ENCODE measurements at places on chromosomes 3 and 15.

DNA sequence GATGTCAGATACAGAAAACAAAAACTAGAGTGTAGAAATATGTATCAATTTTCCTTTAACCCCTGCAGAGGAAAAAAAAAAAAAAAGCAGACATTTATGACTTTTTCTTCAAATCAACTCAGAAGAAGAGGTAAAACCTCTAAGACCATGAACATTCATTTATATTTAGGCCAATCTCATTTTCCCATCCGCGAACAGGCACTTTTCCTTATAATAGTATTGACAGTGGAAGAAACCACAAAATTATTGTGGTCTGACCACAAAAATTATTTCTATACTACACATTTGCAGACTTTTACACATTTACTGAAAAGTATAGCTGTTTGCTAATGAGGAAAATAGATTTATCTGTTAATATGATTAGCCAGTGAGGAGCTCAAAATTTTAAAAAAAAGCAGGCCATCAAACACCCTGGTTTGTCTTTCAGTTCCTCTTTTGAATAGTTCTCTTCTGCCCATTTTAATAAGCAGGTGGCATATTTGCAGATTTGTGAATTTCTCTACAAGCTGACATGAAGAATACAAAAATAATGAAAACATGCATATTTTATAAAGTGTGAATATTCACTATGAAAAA lies 5.7 kb downstream of the OSBPL11 start:
- H3K4me3 ChIP-seq = no peak overlapping the region
- no peak for DNase-seq
- H3K27me3 ChIP-seq = no peaks in the 10 kb centered on the region
- H3K36me3 ChIP-seq = no peaks in the 10 kb centered on the region
- H3K27ac ChIP-seq = no peak overlapping the region
- peaks cover 29% of the 10 kb centered on the region for H3K4me1 ChIP-seq

DNA sequence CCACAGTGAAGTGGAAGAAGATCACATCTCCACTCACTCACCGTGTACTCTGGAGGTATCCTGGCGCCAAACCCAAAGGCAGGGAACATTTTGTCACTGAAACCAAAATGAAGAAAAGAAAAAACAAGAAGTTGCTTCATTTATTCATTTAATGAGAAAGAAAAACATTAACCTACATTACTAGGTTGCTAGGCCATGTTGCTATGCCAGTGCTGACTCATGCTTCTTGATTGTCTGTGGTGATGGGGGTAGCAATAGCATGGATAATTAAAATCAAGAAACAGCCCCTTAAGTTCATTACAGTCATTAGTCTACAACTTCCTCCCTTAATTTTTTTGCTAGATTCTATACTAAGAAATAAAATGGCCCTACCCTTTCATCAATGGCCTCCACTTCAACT lies 52.7 kb upstream of the MRPL3 start:
- no peak overlapping the region for H3K4me3 ChIP-seq
- no peaks in the 10 kb centered on the region for H3K4me1 ChIP-seq
- H3K27ac ChIP-seq = no peak overlapping the region
- no peaks in the 10 kb centered on the region for H3K36me3 ChIP-seq

DNA sequence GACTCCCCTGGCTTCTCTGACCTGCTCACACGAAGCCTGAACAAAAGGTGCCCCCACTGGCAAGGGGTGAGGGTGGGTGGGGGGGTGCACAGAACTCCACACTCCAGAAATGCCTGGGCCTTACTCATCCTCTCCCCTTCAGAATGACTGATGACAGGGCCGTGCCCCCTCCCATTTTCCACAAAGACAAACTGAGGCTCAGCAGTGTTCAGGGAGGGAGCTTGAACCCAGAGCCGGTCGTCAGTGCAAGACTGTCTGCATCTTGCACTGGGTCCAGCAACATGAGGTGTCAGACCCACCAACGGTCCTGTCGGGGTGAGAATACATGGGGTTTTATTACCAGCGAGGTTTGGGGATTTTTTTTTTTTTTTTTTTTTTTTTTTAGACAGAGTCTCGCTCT lies 15.3 kb downstream of the IGDCC3 start:
- no peaks in the 10 kb centered on the region for H3K27me3 ChIP-seq
- H3K4me3 ChIP-seq = no peak overlapping the region
- no peak for DNase-seq
- no peak overlapping the region for H3K27ac ChIP-seq

DNA sequence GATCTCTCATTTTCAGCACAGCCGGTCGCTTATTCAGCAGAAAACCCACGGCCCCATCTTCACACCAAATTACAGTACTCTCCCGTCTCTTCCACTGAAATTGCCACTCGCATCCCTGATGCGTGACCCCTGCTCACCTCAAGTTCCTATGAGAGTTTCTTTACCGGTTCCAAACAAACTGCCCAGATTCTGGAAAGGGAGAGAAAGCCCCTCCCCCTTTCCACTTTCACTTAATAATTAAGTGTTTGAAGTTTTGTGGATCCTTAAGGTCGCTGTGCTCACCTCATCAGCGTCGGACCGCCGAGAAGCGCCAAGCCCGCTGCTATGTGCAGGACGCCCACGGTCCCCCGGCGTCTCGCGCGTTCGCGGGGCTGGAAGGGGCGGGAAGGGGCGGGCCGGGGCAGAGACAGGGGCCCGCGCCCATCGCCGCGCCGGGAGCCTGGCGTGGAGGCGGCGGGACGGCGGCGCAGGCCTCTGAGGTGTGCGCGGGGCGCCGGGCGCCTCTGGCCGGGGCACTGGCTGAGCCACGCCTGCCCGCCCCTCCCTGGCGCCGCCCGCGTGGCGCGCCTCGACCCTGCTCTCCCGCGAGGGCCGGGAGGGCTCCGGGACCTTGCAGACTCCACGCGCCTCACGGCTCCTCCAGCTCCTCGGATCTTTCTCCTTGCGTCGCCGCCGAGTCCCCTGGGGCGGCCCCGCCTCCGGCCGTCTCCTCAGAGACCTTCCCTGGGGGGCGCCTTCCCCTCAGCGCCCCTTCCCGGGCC lies at the start of gene GPR156:
GPR156 (minus strand) TSS at position 476 of the 761 bp plus-strand sequence. CDS start 41,124 bp downstream, outside the sequence.
- no peaks in the 10 kb centered on the region for H3K4me1 ChIP-seq
- H3K27ac ChIP-seq = no peak within 1 kb of the TSS
- H3K4me3 ChIP-seq = peak within 1 kb of the TSS; percentile 69
- H3K36me3 ChIP-seq = no peaks in the 10 kb centered on the region

- H3K4me3 ChIP-seq = no peak overlapping the region
- no peak overlapping the region for H3K27ac ChIP-seq
- H3K36me3 ChIP-seq = no peaks in the 10 kb centered on the region
- H3K4me1 ChIP-seq = no peaks in the 10 kb centered on the region
- H3K27me3 ChIP-seq = no peaks in the 10 kb centered on the region
Observed at GRCh38 chr15:80558631-80559319, 136.3 kb upstream of the ABHD17C start.

DNA sequence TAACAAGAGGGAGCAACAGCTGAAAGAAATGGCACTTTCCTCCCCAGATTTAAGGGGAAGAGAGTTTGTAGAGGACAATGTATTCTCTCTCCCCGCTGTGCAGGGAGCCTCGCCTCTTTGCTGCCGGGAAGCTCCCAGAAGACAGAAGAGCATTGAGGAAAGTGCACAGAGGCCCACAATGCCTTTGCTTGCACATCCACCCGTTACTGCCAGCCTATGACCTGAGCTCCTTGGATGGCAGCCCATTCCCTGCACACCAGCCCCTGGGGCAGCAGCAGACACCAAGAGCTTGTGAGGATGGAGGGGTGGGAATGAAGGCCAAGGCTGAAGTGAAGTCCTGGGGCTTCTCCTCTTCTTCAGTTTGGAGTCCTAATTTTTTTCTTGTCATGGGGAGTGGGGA lies 67.0 kb downstream of the CLDN11 start:
- no peak overlapping the region for H3K4me3 ChIP-seq
- H3K27me3 ChIP-seq = no peaks in the 10 kb centered on the region
- no peaks in the 10 kb centered on the region for H3K36me3 ChIP-seq
- DNase-seq = no peak

- no peak for DNase-seq
- no peak overlapping the region for H3K4me3 ChIP-seq
- no peaks in the 10 kb centered on the region for H3K4me1 ChIP-seq
- no peak overlapping the region for H3K27ac ChIP-seq
- H3K36me3 ChIP-seq = no peaks in the 10 kb centered on the region
Observed at GRCh38 chr15:70493376-70493775, 270.0 kb downstream of the UACA start.

- no peak overlapping the region for H3K27ac ChIP-seq
- H3K4me1 ChIP-seq = no peaks in the 10 kb centered on the region
- no peak for DNase-seq
- no peaks in the 10 kb centered on the region for H3K36me3 ChIP-seq
Observed at GRCh38 chr3:195113048-195113447, 157.9 kb downstream of the XXYLT1 start.

DNA sequence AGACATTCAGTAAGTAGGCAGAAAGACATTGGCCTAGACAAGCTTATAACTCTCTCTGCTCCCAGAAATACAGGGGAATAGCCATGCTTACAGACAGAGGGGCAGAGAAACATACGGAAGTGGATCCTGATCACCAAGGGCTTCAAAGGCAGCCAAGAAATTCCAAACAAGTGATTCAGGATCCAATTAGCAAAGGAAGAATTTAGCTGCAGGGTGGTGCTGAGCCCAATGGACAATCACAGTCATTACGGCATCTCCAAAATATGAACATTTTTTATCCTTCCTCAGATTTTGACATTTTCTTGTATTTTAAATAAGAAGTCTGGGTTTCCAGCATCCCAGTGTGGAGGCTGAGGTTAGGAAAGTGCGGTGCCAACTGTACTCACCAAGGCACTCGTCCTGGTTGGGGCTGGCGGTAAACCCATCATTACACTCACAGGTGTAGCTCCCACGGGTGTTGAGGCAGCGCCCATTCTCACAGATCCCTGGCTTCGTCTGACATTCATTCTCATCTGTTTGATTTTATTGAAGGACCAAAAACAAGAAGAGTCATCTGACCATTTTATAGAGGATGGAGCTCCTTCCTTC lies 96.8 kb downstream of the DUT start:
- H3K27me3 ChIP-seq = no peaks in the 10 kb centered on the region
- DNase-seq = no peak
- no peak overlapping the region for H3K27ac ChIP-seq
- H3K4me1 ChIP-seq = no peaks in the 10 kb centered on the region

DNA sequence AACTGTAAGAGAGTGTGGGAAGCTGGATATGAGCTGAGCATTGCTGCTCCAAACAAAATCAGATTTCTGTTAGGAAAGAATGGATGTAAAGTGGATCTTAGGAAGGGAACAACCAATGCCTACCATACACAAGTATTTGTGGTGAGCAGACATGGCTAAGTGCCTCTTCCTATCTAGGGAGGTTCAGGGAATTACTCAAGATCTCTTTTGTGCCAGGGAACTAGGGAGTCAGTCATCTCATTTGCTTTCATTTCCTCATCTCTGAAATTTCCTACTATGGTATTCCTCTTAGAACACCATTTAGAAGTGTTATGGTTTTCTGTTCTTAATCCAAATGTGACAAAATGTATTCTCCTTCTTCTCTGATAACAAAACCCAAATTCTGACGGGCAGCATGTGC lies 396.5 kb downstream of the FHIT start:
- H3K4me3 ChIP-seq = no peak overlapping the region
- no peak overlapping the region for H3K27ac ChIP-seq
- no peaks in the 10 kb centered on the region for H3K27me3 ChIP-seq
- no peaks in the 10 kb centered on the region for H3K36me3 ChIP-seq
- DNase-seq = no peak

- H3K4me1 ChIP-seq = no peaks in the 10 kb centered on the region
- no peak overlapping the region for H3K27ac ChIP-seq
- no peak for DNase-seq
- no peaks in the 10 kb centered on the region for H3K36me3 ChIP-seq
Observed at GRCh38 chr3:2206536-2206935, 107.9 kb downstream of the CNTN4 start.

DNA sequence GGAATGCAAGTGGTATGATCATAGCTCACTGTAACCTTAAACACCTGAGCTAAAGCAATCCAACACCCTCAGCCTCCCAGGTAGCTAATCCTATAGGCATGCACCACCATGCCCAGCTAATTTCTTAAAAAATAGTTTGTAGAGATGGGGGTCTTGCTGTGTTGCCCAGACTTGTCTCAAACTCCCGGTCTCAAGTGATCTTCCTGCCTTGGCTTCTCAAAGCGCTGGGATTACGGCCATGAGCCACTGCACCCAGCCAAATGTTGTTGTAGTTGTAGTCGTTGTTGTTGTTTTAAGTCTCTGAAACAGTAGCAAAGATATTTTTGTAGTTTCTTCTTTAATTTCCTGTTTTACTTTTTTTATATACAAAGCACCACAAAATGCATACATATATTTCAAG lies 616.6 kb downstream of the NAALADL2 start:
- H3K36me3 ChIP-seq = no peaks in the 10 kb centered on the region
- no peak overlapping the region for H3K27ac ChIP-seq
- H3K4me1 ChIP-seq = no peaks in the 10 kb centered on the region
- DNase-seq = no peak
- H3K4me3 ChIP-seq = no peak overlapping the region

DNA sequence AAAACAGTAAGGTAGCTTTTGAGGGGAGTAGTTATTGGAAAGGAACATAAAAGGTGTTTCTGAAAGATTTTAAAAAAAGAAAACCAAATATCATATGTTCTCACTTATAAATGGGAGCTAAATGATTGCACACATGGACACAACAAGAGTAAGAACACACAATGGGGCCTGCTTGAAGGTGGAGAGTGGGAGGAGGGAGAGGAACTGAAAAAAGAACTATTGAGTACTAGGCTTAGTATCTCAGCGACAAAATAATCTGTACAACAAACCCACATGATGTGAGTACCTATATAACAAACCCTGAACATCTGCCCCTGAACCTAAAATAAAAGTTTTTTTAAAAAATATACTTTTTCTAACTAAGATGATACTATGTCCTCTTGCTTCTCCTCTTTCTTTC lies 138.3 kb downstream of the CGGBP1 start:
- H3K4me1 ChIP-seq = no peaks in the 10 kb centered on the region
- DNase-seq = no peak
- H3K36me3 ChIP-seq = no peaks in the 10 kb centered on the region
- no peak overlapping the region for H3K27ac ChIP-seq

GRCh38 chr15:31207246-31207645 lies 105.7 kb upstream of the TRPM1 start:
- H3K27me3 ChIP-seq = no peaks in the 10 kb centered on the region
- H3K36me3 ChIP-seq = no peaks in the 10 kb centered on the region
- no peaks in the 10 kb centered on the region for H3K4me1 ChIP-seq
- no peak for DNase-seq
- H3K4me3 ChIP-seq = no peak overlapping the region

DNA sequence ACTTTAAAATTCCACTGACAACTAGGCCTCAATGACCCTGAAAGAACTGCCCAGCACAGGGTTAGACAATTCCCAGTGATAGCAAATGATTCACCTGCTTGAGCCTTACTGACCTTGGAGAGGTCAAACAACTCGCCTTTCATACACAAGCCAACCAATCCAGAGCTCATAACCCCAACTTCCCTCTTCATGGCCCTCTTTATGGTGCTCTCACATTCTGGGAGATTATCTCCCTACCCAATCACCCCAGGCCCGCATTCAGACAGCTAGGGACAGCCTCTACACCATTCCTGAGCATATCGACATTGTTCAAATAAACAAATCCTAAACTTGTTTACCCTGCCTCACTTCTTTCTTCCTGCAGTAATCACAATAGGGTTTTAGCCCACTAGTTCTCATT lies 32.2 kb upstream of the COLQ start:
- H3K27ac ChIP-seq = no peak overlapping the region
- DNase-seq = no peak
- no peaks in the 10 kb centered on the region for H3K4me1 ChIP-seq
- H3K36me3 ChIP-seq = no peaks in the 10 kb centered on the region
- no peaks in the 10 kb centered on the region for H3K27me3 ChIP-seq

- no peaks in the 10 kb centered on the region for H3K36me3 ChIP-seq
- H3K27me3 ChIP-seq = no peaks in the 10 kb centered on the region
- H3K27ac ChIP-seq = no peak overlapping the region
- no peaks in the 10 kb centered on the region for H3K4me1 ChIP-seq
Observed at GRCh38 chr3:158404131-158404718, 166.8 kb upstream of the MLF1 start.

GRCh38 chr3:154540950-154541604 lies 111.1 kb upstream of the GPR149 start:
- no peak overlapping the region for H3K4me3 ChIP-seq
- H3K36me3 ChIP-seq = no peaks in the 10 kb centered on the region
- no peak for DNase-seq
